SW480 (cell line): ENCODE measurements at places on chromosomes 5 and 9.

- DNase-seq = no peak
These were observed 298.5 kb upstream of the KIF2A start for GRCh38 chr5:62007457-62007856.

DNA sequence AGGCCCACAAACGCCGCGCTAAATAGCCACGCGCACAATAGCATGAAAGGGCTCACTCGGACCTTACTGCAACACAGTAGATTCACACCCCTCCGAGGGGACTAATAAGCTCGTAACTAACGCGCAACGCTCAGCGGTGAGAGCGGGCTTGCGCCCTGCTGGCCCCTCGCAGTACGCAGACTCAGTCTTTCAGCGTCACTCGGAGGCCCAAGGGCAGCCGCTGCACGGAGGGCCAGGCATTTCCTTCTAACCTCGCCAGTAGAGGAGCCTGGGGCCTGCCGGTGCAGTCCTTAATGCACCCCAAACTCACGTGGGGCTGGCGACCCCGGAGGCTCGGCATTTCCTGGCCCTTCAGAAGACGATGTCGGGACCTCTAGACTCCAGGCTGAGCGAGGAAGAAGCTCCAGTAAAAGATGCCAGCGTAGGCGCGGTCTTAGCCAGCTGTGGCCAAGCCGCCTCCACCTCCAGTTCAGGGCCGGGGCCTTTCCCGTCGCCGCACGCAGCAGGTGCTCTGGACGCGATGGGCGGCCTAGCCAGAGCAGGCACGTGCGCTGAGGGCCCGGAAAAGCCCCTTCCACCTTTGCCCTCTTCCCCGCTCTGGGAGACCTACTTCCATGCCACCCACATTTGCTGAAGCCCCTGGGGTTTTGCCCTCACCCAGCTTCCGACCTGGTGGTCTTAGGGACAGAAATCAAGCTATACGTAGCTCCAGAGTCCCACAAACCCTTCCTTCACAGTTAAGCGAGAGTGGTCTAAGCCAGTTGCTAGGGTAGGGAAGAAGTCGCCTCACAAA lies 38.3 kb upstream of the TIFAB start:
- DNase-seq = no peak

- DNase-seq = no peak
These were observed 7.6 kb downstream of the BARHL1 start for GRCh38 chr9:132590037-132590317.

DNA sequence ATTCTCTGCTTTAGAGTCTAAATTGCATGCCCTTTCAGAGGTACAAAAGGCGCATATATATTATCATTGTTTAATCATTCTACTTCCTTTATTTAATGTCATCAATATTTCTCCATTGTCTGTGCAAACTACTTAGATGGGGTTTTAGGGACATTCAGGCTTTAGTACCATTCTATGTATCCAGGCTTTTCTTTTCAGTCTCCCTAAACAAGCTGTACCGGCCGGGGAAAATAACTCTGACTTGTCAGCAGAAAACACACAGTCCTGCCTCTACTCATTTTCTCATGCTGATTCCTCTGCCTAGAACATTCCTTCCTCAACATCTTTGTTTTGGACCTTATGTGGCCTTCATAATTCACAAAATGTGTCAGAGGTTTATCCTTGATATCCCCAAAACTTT lies 392.1 kb upstream of the DAB2 start:
- no peak for DNase-seq

- no peak for DNase-seq
These were observed 16.0 kb downstream of the TRMO start for GRCh38 chr9:97906236-97906831.

DNA sequence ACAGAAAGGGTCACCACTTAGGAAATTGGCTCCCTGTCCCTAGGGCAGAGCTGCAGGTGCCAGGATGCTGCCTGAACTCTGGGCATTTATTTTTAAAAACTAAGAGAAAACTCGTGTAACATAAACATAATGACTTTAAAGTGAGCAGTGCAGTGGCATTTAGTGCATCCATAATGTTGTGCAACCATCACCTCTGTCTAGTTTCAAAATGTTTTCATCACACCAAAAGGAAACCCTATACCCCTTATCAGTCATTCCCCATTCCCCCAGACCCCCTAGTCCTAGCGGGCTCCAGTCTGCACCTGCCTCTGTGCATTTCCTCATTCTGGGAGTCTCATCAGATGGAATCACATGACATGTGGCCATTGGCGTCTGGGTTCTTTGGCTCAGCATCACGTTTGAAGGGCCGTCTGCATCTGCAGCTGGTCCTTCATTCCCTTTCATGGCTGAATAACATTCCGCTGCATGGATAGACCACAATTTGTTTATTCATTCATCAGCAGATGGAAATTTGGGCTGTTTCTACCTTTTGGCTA lies 55.8 kb downstream of the NSG2 start:
- DNase-seq = no peak

DNA sequence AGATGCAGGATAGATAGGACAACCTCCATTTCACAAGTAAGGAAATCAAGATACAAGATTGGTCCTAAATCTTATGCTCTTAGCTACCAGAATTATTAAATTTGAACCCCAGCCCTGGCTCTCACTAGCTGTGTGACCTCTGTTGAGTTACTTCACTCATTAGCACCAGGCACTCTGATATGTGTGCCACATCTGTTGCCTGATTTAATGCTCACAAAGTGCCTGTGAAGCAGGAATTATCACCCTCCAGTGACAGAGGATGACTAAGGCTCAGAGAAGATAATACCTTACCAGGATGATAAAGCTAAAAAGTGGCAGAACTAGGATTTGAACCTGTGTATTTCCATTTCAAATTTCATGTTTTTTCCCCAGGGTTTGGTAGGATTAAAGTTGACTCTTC lies 110.0 kb downstream of the PLPPR1 start:
- DNase-seq = no peak

GRCh38 chr5:177612215-177612673 lies 12.3 kb downstream of the B4GALT7 start:
- DNase-seq = no peak

DNA sequence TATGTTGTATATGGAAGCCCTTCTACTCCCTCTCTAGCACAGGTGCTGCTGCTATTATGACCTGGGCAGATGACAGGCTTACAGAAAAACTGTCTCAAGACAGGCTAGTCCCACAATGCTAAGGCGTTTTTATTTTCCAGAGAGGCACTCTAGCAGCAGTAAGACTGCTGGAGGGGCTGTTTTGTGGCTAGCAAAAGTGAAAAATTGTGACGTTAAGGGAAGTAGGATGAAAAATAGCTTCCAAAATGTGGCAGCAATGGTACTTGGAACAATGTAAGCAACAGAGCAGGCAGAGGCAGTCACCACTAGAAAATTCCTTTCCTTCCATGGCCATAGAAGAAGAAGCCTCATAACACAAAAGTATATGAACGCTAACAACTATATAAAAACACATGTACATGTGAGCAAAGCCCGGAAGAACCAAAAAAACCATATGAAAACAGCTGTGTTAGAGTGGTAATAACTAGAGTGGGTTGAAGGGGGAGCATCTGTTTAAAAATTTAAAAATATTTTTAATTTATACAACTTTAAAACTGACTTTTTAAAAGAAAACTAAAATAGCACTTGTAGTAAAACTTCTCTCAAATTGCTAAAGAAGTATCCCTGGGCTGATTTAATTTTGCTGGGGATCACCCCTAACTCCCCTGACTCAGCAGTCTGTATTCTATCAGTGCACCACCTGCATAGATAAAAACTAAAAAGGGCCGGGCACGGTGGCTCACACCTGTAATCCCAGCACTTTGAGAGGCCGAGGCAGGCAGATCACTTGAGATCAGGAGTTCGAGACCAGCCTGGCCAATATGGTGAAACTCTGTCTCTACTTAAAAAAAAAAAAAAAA lies 30.6 kb downstream of the CLINT1 start:
- no peak for DNase-seq

GRCh38 chr5:68746643-68747420 lies 347.0 kb upstream of the SLC30A5 start:
- no peak for DNase-seq

DNA sequence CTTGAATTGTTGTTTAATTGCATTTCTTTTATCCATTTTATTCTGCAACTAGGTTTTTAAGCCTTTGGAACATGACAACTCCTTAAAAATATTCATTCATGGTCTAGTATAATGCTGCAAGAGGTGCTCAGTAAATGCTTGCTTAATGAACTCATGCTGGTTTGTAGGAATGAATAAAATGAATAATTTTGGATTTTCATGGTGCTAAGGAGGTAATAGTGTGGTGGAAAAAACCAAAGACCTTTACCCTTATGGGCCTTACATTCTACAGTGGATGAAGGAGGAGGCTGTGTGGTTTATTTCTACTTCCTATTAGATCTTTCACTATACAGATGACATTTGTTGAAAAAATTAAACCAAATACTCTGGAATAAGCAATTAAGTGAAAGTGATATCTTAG lies 43.4 kb downstream of the LRRTM2 start:
- no peak for DNase-seq

- no peak for DNase-seq
These were observed 67.3 kb upstream of the VCAN start for GRCh38 chr5:83404182-83404716.

GRCh38 chr9:76630916-76631315 lies 133.3 kb upstream of the PCA3 start:
- no peak for DNase-seq

- no peak for DNase-seq
These were observed 71.1 kb upstream of the IL17B start for GRCh38 chr5:149450199-149450598.

GRCh38 chr9:131448818-131449217 lies 53.9 kb upstream of the POMT1 start:
- no peak for DNase-seq

GRCh38 chr5:10632110-10632761 lies 68.4 kb downstream of the ANKRD33B start:
- DNase-seq = no peak

DNA sequence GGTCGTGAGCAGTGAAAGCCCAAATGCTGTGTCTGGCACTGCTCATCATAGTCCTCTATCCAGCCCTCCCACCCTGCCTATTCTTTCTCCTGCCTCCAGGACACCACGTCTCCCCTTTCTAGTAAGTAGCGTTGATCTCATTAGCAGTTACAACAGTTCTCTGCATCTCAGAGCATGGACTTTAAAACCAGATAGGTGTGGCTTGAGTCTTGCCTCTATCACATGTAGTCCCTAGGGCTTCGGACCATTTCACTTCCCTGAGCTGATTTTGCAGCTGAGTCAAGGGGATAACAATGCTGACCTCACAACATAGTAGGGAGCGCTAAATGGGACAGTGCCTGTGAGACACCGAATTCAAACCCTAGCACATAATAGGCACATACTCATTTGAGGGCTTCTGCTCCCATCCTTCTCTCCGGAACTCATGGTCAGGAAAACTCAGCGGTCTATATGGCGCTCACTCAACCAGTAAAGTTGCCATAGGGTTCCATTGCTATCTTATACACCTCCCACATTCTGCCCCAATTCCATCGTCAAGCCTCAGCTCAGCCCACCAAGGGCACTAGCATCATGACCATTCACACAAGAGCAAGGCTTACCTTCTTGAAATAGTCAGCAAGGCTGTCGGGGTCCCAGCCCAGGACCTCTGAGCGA lies 515 bp downstream of the LCP2 start:
- no peak for DNase-seq

GRCh38 chr5:142095035-142095434 lies 13.5 kb upstream of the NDFIP1 start:
- peak; percentile 23 for DNase-seq

GRCh38 chr5:167709625-167710024 lies 581.8 kb upstream of the WWC1 start:
- DNase-seq = no peak

DNA sequence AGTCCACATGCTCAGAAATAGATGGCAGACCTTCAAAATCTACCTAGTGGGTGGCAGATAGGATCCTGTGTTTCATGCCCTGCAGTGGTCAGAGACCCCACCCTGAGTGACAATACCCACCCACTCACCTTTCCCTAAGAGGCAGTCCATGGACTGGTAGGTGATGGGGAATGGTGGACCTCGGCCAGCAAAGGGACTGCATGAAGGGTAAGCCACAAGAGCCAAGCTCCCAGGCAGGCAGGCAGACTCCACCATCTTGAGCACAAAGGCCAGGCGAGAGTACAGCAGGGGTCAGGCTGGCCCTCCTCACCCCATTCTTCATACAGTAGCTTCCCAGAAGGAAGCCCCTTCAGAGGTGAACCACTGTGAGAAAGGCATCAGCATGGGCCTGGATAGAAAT lies 78.4 kb downstream of the SYK start:
- DNase-seq = no peak

- peak; percentile 26 for DNase-seq
These were observed at the start of gene ARL10 for GRCh38 chr5:176365351-176366231. Gene ARL10 (plus strand): TSS chr5:176365487. CDS start chr5:176365564, 77 bp downstream.

- peak; percentile 78 for DNase-seq
These were observed 33.6 kb downstream of the WWC1 start for GRCh38 chr5:168324859-168325630.

- DNase-seq = no peak
These were observed 23.4 kb downstream of the ARSB start for GRCh38 chr5:78961743-78962142.

- DNase-seq = no peak
These were observed 3.0 kb downstream of the KIF12 start for GRCh38 chr9:114096041-114096511.

DNA sequence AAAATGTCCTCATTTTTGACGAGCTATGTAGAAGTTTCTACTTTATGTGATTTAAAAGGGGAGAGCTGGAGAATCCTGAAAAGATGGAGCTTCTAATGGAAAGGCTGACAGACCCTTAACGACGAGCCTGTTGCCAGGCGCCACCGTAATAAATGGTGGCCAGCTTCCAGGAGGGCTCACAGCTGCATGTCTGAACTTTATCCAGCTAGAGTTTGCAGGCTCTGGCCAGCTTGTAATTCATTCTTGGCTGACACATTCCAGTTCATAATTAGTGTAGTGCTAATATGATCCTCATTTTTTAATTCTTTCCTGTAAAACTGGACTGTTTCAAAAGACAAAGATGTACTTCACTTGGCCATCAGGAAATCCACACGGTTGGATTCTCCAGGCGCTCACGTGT lies 246.7 kb downstream of the GAS1 start:
- no peak for DNase-seq

- DNase-seq = no peak
These were observed 82.9 kb downstream of the COL23A1 start for GRCh38 chr5:178507151-178507932.

- no peak for DNase-seq
These were observed 25.0 kb downstream of the WDR36 start for GRCh38 chr5:111117136-111117535.

- DNase-seq = no peak
These were observed 66.0 kb upstream of the TAF1L start for GRCh38 chr9:32701321-32702022.

GRCh38 chr5:149779124-149779465 lies 49.0 kb downstream of the PPARGC1B start:
- no peak for DNase-seq
